ENCODE measurements at places on chromosomes 7 and 10.

DNA sequence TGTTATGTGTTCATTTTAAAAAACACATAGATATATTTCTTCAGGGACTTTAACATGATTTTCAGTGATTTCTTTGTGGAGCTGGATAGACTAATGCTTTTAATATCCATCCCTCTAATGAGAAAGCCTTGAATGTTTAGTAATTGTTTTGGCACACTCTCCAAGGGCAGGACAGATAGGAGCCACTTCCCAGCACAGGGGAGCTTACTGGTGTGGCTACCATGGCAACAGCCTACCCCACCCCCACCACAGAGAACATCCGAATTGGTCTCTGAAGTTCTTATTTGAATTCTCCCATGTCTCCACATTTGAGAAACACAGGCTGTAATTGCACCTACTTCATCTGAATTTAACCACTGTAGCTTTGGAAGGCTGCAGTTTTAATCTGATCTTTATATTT lies 87.7 kb downstream of the PRKG1 start:
- DNase-seq, result no peak

- DNase-seq, result no peak
Observed at GRCh38 chr7:71694665-71695064, 562.7 kb downstream of the GALNT17 start.

- DNase-seq, result no peak
Observed at GRCh38 chr10:119643306-119644204, 7.6 kb upstream of the BAG3 start.

- DNase-seq, result no peak
Observed at GRCh38 chr7:116953906-116954838, 871 bp downstream of the ST7 start.

- DNase-seq, result no peak
Observed at GRCh38 chr7:27213433-27214238, 13.7 kb upstream of the HOXA13 start.

- no peak for DNase-seq
Observed at GRCh38 chr7:156279635-156280034, 360.9 kb upstream of the RNF32 start.
